Heart left ventricle (tissue), 16 donors: ENCODE measurements at places on chromosomes 5 and 9. TPM values are rescaled to one million over a fixed set of nuclear protein-coding genes. Genes with fewer than 3 reads are reported as not detected.

The CXCL14 gene
- 0.90 TPM for total RNA-seq

GRCh38 chr5:124596595-124597421 lies 149.6 kb downstream of the ZNF608 start:
- no peak for DNase-seq

DNA sequence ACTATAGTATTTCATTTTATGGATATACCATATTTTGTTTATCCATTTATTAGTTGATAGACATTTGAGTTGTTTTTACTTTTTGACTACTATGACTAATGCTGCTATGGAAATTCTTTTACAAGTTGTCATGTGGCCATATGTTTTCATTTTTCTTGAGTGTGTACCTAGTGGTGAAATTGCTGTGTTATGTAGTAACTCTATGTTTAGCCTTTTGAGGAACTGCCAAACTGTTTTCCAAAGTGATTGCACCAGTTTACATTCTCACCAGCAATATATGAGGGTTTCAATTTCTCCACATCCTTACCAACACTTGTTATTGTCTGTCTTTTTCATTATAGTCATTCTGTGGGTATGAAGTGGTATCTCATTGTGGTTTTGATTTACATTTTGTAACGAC lies 75.4 kb downstream of the GRIA1 start:
- no peak for DNase-seq

DNA sequence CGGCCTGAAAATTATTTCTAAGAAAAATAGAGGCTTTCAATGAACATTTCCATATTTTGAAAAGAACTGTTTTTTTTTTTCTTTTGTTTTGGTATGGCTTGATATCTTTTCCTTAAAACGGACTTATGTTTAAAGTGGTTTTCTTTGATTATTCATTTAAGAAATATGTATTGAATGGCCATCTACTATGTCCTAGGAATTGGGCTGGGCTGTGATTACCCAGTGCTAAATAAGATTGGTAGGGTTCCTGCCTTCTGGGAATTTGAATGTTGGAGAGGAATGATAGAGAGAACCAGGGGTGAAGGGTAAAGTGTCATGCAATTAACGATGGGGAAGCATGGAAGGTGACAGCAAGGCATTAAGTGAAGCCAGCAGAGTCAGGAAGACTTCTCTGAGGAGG lies 33.2 kb downstream of the TNFSF8 start:
- DNase-seq = no peak

- DNase-seq = no peak
Measured at GRCh38 chr9:16361118-16361517, 509.4 kb downstream of the BNC2 start.
